ENCODE measurements at places on chromosomes 3 and 15. TPM values are rescaled to one million over a fixed set of nuclear protein-coding genes. Genes with fewer than 3 reads are reported as not detected.

The IL17RD gene
- total RNA-seq, result 1.8 TPM

The AHSG gene
- total RNA-seq, result not detected

The CPB1 gene
- total RNA-seq, result not detected

The MINAR1 gene
- 0.07 TPM for total RNA-seq

The ANO10 gene
- total RNA-seq, result 69.3 TPM

The ESYT3 gene
- total RNA-seq, result 0.05 TPM

The P2RY1 gene
- 1.7 TPM for total RNA-seq

The ACOX2 gene
- not detected for total RNA-seq

The GATA2 gene
- 52.0 TPM for total RNA-seq

The FAM81A gene
- 0.20 TPM for total RNA-seq

The C3orf85 gene
- not detected for total RNA-seq
